AG04450 (cell line): ENCODE measurements at places on chromosomes 3 and 15.

- no peak for DNase-seq
Observed at GRCh38 chr15:57780471-57780870, 74.0 kb downstream of the POLR2M start.

- no peak for DNase-seq
Observed at GRCh38 chr3:181694805-181695660, 16.7 kb upstream of the SOX2 start.

DNA sequence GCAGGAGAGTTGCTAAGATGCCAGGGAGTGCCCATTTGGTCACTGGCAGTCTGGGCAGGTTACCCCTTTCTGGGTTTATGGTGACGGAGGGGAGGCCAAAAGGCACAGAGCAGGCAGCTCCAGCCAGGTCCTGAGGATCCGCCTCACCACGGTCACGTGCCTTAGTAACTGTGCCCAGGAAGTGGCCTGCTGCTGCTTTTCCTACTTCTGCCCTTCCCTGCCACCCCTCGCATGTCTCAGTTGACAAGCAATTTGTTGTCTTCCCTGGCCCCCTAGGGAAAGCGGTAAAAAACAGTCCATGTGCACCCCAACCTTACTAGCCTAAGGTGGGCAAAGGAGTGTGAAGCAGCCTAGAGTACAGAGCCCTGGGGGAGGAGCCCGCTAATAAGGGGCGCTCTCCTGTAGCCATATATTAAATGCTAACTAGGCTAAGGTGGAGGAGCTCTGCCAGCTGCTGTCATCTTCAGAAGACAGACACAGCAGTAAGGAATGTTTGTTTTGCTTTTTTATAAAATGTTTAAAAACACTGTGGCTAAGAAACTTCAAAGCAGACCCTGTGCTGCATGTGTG, 9.1 kb upstream of the LIPH start:
- DNase-seq, result no peak

- DNase-seq, result no peak
Observed at GRCh38 chr3:181565416-181565815, 146.3 kb upstream of the SOX2 start.

DNA sequence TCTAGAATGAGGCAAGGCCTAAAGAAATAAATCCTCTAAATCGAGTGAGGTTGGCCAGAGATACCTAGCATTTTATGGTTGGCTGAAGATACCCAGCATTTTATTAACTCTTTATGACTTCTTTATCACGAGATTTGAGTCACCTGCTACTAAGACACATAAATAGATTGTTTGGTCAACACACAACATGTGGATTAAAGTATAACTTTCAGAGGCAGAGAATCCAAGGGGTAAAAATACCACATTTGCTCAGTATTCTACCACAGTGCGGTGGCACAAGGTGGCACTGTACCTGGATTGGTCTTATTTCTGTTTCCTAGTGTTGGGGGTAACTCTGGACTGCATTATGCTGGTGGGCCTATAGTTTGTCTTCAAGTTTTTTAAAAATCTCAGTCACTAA, 27.0 kb upstream of the VILL start:
- DNase-seq, result no peak

DNA sequence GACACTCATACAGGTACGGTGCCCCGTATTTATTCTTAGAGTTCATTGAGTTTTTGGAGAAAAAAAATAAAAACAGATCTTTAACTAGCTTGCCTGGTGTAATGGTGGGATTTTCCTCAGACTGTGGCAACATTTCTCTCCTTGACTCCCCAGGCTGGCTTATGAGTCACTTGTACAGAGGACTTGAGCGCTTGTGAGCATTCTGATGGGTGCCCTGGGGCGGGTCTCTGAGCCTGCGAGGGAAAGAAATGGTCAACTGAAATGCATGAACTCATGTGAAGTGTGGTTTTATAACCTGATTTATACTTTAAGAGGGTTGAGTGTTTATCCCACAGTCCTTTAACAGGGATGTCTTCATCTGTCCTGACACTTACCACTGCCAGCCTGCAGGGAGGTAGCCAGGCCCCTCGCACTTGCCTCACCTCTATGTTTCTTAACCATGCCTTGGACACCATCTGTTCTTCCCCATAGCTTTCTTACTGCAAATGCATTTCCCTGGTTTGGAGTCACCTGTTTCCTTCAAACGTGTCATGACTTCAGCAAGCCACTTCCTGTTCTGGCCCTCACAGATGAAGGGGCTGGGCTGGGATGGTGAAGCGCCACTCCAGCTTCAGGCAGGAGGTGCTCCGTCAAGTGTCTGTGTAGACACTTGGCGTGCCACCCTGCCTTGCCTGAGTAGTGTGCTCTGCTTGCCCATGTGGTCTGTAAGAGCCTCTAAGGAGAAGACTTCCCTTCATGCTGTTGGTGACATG, 118.7 kb downstream of the PDE8A start:
- no peak for DNase-seq

GRCh38 chr3:31550452-31551251, 17.9 kb downstream of the STT3B start:
- no peak for DNase-seq

GRCh38 chr15:51888593-51889195, 59.2 kb downstream of the TMOD3 start:
- DNase-seq, result no peak

DNA sequence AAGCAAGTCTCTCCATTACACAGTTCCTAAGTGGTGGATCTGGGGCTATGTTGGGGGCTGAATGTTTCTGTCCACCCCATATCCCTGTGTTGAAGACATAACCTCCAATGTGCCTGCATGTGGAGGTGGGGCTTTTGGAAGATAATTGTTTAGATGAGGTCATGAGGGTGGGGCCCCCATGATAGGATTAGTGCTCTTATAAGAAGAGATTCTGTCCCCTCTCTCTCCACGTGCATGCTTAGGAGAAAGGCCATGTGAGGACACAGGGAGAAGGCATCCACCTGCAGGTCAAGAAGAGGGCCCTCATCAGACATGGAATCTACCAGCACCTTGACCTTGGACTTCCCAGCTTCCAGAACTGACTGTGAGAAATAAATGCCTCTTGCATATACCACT, 231.0 kb upstream of the CHRNA7 start:
- DNase-seq, result no peak

- DNase-seq, result no peak
Observed at GRCh38 chr3:66931291-66931690, 66.8 kb upstream of the KBTBD8 start.
